ENCODE measurements at places on chromosomes 7 and 10.

- no peak for DNase-seq
Measured at GRCh38 chr10:127132451-127132850, 63.9 kb downstream of the INSYN2A start.

GRCh38 chr10:100803492-100803891 lies 58.1 kb downstream of the PAX2 start:
- no peak for DNase-seq

GRCh38 chr7:28290496-28290895 lies 109.9 kb upstream of the JAZF1 start:
- no peak for DNase-seq

DNA sequence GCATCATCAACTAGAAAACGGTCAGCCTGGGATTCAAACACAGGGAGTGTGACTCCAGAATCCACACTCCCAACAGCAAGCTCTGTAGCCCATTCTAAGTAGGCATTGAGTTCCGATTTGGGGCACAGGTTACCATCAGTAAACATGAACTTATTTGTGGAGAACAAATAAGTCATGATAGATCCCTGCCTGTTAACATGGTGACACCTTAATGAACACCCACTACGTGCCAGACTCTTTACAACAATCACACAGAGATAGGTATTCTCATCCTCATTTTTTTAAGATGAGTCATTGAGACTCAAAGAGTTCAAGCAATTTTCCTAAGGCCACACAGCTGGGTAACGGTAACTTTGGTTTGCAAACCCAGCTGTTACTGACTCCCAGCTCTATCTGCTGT lies 91.5 kb downstream of the LYZL2 start:
- DNase-seq: no peak
